ENCODE measurements at places on chromosomes 2 and 18.

DNA sequence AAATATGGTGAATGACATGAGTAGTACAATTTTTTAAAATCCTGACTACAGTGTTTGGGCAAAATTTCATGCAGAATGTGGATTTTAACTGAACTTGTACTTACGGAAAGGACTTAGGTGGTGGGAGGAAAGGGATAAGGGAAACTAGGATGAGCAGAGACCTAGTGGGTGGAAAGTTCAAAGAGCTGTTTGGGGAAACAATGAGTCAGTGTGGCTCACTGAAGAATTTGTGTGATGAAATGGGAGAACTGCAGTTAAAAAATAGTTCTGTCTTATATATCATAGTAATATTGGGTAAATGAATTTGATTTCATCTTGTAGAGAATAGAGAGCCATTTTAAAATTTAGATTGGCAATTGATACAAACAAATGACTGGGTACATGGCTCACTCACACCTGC, 220.1 kb upstream of the CTAGE1 start:
- DNase-seq, result no peak

- DNase-seq, result no peak
Measured at GRCh38 chr2:85584857-85585780, 888 bp downstream of the VAMP5 start.

DNA sequence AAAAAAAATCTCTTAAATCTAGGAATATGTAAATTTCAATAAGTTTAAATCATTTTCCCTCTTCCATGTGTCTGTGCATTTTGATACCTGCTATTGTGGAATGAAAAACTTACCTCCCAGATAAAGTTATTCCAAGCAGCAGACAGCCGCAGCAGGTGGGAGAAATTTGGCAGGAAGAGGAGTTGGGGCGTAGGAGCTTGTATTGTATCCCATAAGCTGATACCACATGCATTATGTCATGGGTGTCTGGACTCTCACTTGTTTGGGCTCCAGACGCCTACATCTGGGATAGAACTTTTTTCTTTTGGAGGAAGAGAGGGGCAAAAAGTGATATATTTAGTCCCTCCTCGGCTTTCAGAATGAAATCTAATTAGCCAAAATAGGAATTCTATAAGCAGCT, 59.3 kb upstream of the TCF4 start:
- no peak for DNase-seq

DNA sequence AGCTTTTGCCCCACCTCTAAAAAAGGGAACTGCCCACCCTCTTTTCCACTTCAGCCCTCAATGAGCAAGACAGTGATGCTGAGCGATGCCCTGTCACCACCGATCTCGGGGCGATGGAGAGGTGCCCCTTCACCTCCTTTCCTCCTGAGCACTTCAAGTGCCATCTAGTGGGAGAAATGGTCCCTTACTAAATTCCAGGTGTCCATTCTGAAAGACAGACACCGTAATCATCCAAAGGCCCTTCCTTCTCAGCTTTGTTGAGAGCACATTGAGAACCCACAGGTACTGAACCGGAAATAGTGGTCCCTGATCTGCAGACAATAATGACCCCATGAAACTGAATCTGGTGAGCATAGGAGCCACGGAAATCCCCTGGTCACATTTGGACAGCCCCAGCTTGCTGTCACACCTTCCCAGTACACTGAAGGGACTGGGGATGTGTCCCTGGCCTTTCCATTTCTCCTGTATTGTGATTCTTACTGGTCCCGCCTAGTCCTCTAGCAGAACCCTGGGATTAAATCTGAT, 38.5 kb downstream of the KCTD18 start:
- DNase-seq, result peak; percentile 69

- DNase-seq, result no peak
Measured at GRCh38 chr2:127615511-127616166, 30.3 kb upstream of the GPR17 start.

- peak; percentile 68 for DNase-seq
Measured at GRCh38 chr2:68121873-68122679, 35.6 kb upstream of the PNO1 start.

- no peak for DNase-seq
Measured at GRCh38 chr2:109254174-109254904, 125.3 kb downstream of the SH3RF3 start.

- no peak for DNase-seq
Measured at GRCh38 chr2:171104379-171104778, 56.3 kb downstream of the TLK1 start.

- DNase-seq, result no peak
Measured at GRCh38 chr18:79581911-79582310, 97.7 kb upstream of the CTDP1 start.

DNA sequence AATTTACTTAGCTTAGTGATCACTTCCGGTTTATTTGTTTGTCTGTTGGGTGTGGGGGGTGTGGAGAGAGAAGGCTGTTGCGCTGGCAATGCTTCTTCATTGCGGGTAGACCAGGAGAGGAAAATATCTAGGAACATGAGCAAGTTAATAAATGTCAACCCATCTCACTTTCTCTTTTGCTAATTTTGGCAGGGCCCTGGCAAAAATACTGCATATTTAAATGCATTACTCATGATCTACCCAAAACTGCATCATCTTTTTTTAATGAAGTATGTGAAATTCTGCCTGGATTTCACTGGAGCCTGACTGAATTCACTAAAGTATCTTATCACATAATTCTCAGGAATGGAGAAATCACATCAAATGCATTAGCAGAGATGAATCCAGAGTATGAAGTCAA, 1131.0 kb upstream of the NXPH2 start:
- no peak for DNase-seq

DNA sequence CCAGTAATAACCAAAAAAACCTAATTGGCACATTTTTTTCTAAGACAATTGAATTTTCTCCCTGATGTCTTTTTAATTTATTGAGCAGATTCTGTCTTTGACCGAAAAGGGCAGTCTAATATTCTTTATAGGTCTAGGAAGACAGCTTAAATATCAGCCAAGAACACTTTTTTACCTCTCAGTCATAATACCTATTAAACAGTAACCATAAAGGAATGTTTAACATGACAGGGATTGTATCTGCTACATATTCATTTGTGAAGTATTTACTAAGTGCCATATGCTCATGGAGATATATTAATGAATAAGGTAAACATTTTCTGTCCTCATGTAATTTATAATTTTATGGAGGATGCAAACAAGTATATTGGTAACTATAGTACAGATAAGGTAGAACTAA, 3.1 kb upstream of the HTR2B start:
- no peak for DNase-seq

DNA sequence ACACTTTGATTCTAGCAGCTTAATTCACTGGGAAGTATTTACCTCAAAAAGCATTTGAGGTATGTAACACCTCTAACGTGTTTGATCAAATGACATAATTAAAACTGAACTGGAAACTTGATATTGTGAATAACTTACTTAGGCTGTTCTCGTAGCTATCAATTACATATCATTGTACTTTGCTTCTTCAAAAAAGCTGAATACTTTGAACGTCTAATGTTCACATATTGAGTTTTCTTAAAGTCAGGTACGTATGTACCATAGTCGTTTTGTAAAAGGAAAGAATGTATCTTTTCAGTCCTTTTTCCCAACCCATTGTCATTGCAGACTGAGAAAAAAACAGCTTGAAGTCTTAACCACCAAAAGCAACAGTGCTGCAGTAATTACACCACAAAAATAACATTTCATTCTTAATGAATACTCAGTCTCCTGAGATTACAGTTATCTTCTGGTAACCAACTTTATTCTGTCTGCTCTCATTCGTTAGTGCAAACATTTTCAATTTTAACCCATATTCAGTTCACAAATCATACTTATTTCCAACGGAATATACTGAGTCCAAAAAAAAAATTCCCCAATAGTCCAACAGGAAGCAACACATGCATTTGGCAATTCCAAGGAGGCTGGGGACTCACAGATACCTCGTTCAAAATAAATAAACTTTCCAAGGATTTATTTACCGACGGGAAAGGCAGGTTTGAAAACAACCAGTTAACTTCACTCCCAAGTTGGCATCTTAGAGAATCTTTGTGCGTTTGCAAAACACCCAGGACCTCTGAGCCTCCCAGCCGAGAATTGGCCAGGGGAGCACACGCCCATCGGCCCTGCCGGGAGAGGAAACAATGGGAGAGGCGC, 1.1 kb downstream of the CHN1 start:
- DNase-seq, result no peak

GRCh38 chr2:176653479-176654443, 384.5 kb downstream of the MTX2 start:
- DNase-seq, result peak; percentile 33

DNA sequence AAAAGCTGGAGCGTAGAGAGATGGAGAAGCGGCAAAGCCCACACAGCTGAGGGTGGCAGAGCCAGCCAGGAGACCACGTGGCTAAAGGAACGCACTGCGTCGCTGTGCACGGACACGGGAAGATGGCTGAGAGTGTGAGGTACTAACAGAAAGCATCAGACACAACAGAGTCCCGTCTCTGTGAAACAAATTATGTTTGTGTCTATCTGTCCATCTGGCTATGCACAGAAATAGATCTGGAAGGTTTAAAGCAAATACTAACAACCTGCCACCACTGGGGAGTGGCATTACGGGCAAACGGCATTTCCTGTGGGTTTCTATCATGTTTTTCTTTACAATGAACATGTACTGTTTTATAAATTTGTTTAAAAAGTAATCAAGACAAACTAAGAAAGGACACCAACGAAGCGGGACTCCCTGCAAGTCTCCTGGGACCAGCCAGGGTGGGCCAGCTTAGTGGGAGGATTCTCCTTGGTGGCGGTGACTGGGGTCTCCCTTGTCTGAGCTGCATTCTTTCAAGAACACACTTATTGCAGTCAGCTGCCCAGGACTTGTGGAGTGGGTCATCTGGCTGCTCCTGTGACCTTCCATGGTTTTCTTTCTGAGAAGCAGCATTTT, 262.2 kb downstream of the TWIST2 start:
- no peak for DNase-seq

- peak; percentile 44 for DNase-seq
Measured at GRCh38 chr2:68487773-68488355, 20.5 kb downstream of the APLF start.

DNA sequence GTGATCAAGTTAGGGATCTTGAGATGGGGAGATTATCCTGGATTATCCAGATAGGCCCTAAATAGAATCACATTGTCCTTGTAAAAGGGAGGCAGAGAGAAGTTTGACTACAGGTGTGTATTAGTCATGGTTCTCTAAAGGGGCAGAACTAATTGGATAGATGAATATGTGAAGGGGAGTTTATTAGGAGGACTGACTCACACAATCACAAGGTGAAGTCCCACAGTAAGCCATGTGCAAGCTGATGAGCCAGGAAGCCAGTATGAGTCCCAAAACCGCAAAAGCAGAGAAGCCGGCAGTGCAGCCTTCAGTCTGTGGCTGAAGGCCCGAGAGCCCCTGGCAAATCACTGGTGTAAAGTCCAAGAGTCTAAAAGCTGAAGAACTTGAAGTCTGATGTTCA, 275.8 kb downstream of the KCNS3 start:
- no peak for DNase-seq

DNA sequence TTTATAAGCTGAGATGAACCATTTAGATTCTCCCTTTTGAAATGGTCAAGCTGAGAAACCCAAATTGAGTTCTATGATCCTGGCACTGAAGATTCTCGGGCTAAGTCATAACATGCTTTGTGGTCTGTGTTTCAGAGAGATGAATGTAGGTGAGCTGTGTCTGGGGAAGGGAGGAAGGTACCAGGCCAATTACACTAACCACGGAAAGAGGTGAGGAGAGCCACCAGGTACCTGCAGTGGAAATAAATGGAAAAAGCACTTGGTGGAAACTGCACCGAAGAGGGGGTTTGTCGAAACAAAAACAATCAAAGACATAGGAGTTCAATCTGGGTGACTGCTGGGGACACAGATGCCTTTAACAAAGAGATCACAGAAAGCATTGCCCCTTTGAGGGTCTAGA, 963 bp upstream of the MRPL44 start:
- DNase-seq, result no peak
